Left renal cortex interstitium (tissue), 4 donors: ENCODE measurements at places on chromosomes 4 and X. TPM values are rescaled to one million over a fixed set of nuclear protein-coding genes. Genes with fewer than 3 reads are reported as not detected.

The PAGE1 gene
- not detected for polyA plus RNA-seq

DNA sequence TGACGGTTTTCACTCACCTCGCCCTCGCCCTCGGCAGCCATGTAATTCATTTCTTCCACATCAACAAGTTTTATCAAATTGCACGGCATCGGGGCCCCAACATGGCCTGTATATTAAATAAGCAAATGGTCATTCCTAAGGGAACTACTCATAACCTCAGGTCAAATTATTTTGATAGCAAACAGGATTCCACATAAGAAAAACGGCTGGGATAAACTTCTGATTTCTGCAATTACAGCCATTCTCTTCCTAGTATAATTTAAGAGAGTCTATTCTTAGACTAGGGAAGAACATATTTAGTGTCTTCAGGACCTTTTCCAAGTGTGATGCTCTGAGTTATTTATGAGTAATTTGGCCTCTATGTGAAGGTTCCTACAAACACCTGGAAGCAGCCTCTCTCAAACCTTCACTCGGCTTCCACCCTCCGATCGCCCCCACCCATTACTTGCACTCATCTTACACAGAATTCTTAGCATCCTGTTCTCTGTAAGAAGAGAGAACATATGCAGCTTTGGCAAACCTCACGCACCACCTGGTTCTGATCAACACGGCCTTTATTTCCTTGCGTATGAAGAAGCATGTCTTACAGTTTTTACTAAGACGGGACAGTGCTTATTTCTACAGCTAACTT, 29.4 kb upstream of the CENPU start:
- DNase-seq, result no peak

DNA sequence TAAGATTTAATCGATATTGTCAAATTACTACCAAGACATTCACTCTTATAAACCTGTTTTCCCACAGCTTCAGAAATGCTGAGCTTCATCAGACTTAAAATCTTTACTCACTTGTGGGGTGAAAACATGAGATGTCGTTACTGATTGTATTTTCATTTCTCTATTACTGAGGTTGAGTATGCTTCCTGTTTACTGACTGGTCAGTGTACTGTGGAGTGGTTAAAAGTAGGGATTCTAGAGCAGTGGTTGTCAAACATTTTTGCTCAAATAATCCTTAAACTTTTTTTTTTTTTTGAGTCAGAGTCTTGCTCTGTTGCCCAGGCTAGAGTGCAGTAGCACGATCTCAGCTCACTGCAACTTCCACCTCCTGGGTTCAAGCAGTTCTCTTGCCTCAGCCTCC, 50.3 kb downstream of the NSUN7 start:
- no peak for DNase-seq

GRCh38 chr4:76726176-76726575, 171.8 kb downstream of the SOWAHB start:
- no peak for DNase-seq

DNA sequence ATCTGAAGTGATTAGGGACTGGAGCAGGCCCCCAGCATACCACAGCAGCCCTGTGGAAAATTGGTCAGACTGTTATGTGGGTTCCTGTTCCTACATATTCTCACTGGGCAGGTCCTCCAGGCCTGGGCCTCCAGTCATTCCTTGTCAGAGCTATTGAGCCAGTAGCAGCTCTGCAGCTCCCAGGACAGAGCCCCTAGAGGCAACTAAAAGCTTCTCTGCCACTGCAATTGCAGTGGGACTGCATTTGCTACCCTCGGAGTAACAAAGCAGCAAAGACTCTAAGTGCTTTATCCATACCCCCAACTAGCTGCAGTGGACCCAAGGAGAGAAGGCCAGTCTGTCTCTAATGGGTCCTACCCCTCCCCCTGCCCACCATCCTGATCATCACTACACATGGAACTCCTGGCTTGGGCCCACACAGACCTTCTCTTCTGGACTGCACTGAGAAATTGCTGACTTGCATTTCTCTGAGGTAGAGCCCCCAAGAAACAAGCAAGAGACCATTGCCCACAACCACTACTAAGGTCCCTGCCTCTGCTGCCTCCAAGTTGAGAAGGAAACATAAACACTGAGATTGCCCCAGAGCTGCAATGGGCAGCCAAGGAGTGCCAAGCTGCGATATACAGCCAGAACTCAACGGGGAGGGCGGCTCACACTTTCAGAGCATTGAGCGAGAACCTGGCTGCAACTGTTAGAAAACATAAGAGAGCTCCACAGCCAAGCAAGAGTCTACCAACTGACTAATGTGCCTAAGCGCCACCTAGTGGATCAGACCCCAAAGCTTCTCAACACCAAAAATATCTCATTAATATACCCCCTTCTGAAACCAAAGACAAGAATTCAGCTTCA, 738.7 kb upstream of the NDST4 start:
- DNase-seq, result peak; percentile 26

DNA sequence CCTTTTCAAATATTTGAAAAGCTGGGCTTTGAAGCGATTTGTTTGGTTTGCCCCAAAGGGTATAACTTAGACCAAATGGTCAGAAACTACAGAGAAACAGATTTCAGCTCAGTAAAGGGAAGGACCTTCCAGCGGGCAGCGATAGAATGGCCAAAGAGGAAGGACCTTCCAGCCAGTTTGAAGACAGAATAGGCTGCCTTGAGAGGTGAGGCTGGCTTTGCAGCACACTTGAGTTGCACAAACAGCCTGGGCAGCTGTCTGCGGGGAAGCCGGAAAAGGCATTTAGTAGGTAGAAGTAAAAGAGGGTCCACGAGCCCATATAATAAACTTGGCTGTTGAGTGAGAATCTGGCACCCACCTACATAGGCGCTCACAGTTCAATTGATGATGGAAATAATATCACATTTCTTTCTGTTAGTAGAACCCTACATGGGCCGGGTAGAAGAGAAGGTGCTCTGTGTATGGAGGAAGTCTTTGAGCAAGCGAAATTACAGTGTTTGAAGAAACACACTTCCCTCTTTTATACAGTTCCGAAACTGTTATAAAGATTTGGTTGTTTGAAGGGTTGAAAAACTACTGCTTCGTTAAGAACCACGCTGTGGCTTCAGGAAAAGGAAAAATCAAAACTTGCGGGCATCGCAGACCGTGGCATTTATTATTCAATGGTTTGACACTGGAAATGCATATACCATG, 75.0 kb upstream of the SORBS2 start:
- no peak for DNase-seq

DNA sequence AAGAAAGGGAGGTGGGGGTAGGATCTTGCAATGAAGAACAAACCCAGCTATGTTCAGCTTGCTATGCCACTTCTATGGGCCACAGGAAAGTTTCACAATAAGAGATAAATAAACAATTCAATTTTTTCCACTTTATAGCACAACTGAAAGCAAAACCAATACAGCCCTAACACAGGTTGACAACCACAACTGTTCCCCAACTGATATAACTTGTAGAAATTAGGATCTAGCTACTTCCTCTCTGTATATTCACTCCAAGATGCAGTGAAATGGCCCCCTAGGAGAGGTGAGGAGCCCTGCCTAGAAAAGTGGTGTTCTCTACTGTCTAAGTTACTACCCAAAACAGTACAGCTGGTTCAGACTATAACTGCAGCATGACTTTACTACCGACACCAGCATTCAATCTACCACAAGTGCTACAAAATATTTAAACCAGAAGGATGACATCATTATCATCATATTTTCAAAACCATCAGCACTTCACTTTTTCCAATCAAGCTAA, 77.0 kb downstream of the FBXW7 start:
- no peak for DNase-seq

The CYLC1 gene
- not detected for polyA plus RNA-seq

- no peak for DNase-seq
Measured at GRCh38 chrX:125522752-125523151, 203.1 kb downstream of the TEX13C start.
